ENCODE measurements at places on chromosomes 1 and 21.

GRCh38 chr1:226568975-226569741 is 20.6 kb downstream of the STUM start:
- DNase-seq = no peak

- no peak for DNase-seq
Observed at GRCh38 chr1:14138135-14138506, 438.1 kb downstream of the PRDM2 start.

DNA sequence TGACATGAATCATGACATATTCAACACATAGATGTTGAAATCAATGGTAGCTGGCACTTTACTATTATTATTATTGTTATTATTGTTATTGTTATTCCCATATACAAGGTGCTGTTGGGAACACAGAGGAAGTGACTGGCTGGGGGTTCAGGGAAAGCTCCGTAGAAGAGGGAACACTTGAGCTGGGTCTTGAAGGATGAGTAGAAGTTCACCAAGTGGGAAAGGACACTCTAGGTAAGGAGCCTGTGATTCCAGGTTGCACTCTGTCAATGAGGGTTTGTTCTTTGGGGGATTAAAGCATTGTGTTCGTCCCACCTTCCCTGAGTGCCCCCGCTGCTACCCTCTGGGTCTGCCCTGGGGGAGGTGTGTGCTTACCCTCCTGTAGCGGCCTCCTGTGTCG is 14.1 kb downstream of the ZNF362 start:
- DNase-seq = no peak

DNA sequence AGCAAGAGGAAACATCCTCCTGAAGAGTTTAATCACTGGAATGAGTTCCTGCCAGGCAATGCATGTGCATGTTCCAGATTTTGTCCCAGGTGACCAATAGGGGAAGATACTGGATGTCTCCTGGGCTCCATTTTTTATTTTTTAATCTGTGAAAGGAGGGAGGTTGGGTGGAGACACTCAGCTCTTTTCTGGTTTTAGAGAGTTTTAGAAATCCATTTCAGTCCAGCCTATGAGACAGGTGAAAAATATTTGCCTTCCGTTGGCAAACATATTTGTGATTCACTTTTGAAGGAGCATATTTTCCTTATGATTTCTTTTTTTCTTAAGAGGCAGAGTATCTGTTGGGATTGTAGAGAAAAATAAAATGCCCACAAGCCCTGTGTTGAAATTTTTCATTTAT is 70.7 kb downstream of the ABCA4 start:
- no peak for DNase-seq

- no peak for DNase-seq
Observed at GRCh38 chr1:155016231-155016831, 13.7 kb downstream of the ZBTB7B start.
